ENCODE measurements at places on chromosomes 16 and 17.

GRCh38 chr17:80704894-80705293 is 160.3 kb downstream of the RPTOR start:
- H3K36me3 ChIP-seq = no peaks in the 10 kb centered on the region
- H3K4me3 ChIP-seq = no peak overlapping the region
- H3K4me1 ChIP-seq = peaks cover 70% of the 10 kb centered on the region
- no peak for DNase-seq
- H3K27me3 ChIP-seq = no peaks in the 10 kb centered on the region

- H3K27me3 ChIP-seq = no peaks in the 10 kb centered on the region
- no peak overlapping the region for H3K4me3 ChIP-seq
- H3K4me1 ChIP-seq = no peaks in the 10 kb centered on the region
Measured at GRCh38 chr16:85126705-85127378, 14.6 kb upstream of the CIBAR2 start.

- no peak overlapping the region for H3K4me3 ChIP-seq
- no peak overlapping the region for H3K27ac ChIP-seq
Measured at GRCh38 chr17:31415004-31415454, 23.6 kb downstream of the RAB11FIP4 start.

GRCh38 chr16:10870137-10870776 is 6.7 kb upstream of the CIITA start:
- H3K27me3 ChIP-seq = no peaks in the 10 kb centered on the region
- no peaks in the 10 kb centered on the region for H3K36me3 ChIP-seq
- H3K27ac ChIP-seq = no peak overlapping the region
- H3K4me1 ChIP-seq = peaks cover 30% of the 10 kb centered on the region

DNA sequence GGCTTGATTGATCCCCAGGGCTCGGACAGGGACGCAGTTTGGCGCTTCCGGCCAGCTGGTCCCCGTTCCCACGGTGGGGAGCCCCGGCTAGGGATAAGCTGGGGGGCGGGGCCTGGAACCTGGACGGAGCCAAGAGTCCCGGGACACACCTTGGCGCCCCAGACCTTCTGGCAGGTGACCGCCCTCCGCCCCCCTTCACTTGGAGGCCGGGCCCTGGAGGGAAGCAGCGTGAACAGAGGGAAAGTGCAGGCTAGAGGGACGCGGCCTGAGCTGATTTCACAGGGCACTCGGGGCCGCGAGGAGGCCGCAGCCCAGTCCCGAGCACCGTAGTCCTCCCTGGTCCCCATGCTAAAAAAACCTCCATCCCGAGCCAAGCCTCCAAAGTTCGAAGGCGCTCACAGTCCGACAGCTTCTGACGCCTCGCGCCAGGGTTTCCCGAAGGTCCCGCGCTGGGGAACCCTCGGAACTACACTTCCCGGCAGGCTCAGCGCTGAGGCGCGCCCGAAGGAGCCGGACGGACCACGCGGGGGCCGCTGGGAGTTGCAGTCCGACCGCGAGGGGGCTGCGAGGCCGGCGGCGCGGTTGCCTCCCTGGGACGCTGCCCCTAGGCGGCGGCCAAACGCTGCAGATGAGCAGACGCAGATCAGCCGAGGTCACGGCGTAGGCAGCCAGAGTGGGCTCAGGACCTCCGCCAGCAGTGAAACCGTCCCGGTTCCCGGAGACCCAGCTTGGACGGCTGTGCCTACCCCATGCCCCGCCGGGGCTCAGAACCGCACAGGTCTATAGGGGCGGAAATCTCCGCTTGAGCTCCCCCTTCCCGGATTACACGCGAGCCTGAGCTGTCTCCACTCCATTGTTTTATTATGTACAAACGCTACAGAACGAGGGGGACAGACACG is at the start of gene TBX6:
TSS of gene TBX6 (minus strand) at position 451 of the 899 bp plus-strand sequence. CDS start 731 bp downstream, outside the sequence.
- no peaks in the 10 kb centered on the region for H3K27me3 ChIP-seq
- H3K36me3 ChIP-seq = peaks cover 13% of the 10 kb centered on the region
- DNase-seq = peak; percentile 93
- peaks cover 60% of the 10 kb centered on the region for H3K4me1 ChIP-seq

- no peak overlapping the region for H3K4me3 ChIP-seq
- no peak overlapping the region for H3K27ac ChIP-seq
- no peak for DNase-seq
- H3K36me3 ChIP-seq = no peaks in the 10 kb centered on the region
Measured at GRCh38 chr17:69451416-69452394, 37.2 kb downstream of the MAP2K6 start.

GRCh38 chr16:67361038-67361437 is 32.3 kb downstream of the TPPP3 start:
- no peak for DNase-seq
- no peak overlapping the region for H3K27ac ChIP-seq
- H3K4me1 ChIP-seq = peaks cover 8% of the 10 kb centered on the region
- H3K4me3 ChIP-seq = no peak overlapping the region
- H3K36me3 ChIP-seq = no peaks in the 10 kb centered on the region

DNA sequence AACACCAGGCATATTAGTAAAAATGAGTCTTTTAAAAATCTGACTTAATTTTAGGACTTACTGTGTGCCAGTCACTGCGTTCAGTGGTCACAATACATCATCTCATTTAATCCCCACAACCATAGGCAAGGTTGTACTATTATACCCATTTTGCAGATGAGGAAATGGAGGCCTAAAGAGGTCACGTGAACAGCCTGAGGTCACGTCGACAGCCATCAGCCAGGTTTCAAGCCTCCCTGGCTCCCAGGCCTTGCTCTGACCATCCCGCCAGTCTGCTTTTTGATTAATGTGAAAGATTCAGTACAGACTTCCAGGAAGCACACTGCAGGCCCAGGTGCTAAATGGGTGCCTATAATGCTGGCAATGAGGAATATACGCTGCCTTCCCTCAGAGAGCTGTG is 86.3 kb upstream of the TOX3 start:
- H3K4me3 ChIP-seq = no peak overlapping the region
- H3K4me1 ChIP-seq = no peaks in the 10 kb centered on the region
- no peak for DNase-seq

- H3K4me3 ChIP-seq = no peak overlapping the region
- H3K27ac ChIP-seq = no peak overlapping the region
- DNase-seq = no peak
- H3K4me1 ChIP-seq = no peaks in the 10 kb centered on the region
- no peaks in the 10 kb centered on the region for H3K27me3 ChIP-seq
Measured at GRCh38 chr16:55043499-55043898, 112.8 kb downstream of the IRX5 start.

GRCh38 chr17:58818654-58819053 is 63.0 kb downstream of the PPM1E start:
- no peak for DNase-seq
- no peaks in the 10 kb centered on the region for H3K27me3 ChIP-seq
- H3K4me1 ChIP-seq = no peaks in the 10 kb centered on the region
- no peaks in the 10 kb centered on the region for H3K36me3 ChIP-seq
- no peak overlapping the region for H3K27ac ChIP-seq

GRCh38 chr17:82229698-82230608 is 1.1 kb downstream of the SLC16A3 start:
- peaks cover 39% of the 10 kb centered on the region for H3K4me1 ChIP-seq
- no peaks in the 10 kb centered on the region for H3K36me3 ChIP-seq
- H3K4me3 ChIP-seq = no peak overlapping the region
- DNase-seq = no peak
- H3K27ac ChIP-seq = peak overlapping the region; percentile 46

GRCh38 chr16:28140788-28141618 is 70.8 kb downstream of the XPO6 start:
- peaks cover 12% of the 10 kb centered on the region for H3K36me3 ChIP-seq
- peak; percentile 96 for DNase-seq
- H3K4me3 ChIP-seq = peak overlapping the region; percentile 19

- no peaks in the 10 kb centered on the region for H3K27me3 ChIP-seq
- DNase-seq = no peak
- H3K4me3 ChIP-seq = peak overlapping the region; percentile 96
- H3K27ac ChIP-seq = peak overlapping the region; percentile 89
Measured at GRCh38 chr16:31179219-31179746, 656 bp upstream of the FUS start.

DNA sequence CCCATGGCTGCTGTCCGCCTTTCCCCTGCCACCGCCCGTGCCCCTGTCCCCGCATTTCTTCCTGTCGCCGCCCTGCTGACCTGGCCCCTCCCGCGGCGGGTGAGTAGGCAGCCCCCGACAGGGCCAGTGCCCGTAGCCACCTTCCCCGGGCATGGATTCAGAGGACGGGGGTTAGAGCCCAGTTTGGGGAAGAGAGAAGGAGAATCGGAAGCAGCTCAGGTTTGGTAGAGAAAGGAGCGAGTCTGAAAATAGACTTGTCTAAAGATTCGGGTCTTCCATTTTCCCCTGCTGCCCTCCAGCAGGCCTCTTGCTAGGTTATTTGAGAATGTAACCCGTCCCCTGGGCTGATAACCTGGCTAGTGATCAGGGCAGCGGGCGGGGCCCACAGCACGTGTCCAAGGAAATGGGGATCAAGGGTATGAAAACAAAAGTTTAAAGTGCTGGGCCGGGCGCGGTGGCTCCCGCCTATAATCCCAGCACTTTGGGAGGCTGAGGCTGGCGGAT is 7.9 kb upstream of the CLDN9 start:
- no peak for DNase-seq
- H3K4me1 ChIP-seq = peaks cover 27% of the 10 kb centered on the region
- no peaks in the 10 kb centered on the region for H3K27me3 ChIP-seq

DNA sequence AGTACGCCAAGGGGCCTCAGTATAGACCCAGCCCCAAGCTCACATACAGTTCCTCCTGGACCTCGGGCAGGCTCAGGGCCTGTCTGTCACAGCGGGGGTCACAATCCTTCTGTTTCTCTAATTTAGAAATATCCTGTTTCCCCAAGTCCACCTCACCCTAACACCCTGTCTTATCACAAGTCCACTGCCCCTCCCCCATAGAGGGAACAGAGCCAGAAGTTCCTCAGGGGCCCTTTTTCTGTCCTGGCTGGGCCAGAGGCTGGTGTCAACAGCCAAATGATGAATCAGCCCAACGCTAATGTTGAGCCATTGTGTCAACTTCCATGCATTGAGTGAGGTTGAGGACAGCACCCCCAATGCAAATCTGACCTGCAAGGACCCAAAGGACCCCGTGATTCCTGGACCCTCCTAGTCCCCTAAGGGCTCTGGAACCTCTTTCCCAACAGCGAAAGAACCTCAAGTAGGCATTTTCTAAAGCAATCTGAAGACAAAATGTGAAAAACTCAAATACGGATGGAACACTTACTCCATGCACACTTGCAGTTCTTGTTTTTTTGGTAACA is 58.6 kb downstream of the PECAM1 start:
- H3K27ac ChIP-seq = no peak overlapping the region

GRCh38 chr17:50858486-50859225 is 7.5 kb downstream of the TOB1 start:
- no peak overlapping the region for H3K27ac ChIP-seq
- no peaks in the 10 kb centered on the region for H3K27me3 ChIP-seq
- no peak for DNase-seq
- H3K4me1 ChIP-seq = peaks cover 26% of the 10 kb centered on the region
- H3K36me3 ChIP-seq = peaks cover 11% of the 10 kb centered on the region

DNA sequence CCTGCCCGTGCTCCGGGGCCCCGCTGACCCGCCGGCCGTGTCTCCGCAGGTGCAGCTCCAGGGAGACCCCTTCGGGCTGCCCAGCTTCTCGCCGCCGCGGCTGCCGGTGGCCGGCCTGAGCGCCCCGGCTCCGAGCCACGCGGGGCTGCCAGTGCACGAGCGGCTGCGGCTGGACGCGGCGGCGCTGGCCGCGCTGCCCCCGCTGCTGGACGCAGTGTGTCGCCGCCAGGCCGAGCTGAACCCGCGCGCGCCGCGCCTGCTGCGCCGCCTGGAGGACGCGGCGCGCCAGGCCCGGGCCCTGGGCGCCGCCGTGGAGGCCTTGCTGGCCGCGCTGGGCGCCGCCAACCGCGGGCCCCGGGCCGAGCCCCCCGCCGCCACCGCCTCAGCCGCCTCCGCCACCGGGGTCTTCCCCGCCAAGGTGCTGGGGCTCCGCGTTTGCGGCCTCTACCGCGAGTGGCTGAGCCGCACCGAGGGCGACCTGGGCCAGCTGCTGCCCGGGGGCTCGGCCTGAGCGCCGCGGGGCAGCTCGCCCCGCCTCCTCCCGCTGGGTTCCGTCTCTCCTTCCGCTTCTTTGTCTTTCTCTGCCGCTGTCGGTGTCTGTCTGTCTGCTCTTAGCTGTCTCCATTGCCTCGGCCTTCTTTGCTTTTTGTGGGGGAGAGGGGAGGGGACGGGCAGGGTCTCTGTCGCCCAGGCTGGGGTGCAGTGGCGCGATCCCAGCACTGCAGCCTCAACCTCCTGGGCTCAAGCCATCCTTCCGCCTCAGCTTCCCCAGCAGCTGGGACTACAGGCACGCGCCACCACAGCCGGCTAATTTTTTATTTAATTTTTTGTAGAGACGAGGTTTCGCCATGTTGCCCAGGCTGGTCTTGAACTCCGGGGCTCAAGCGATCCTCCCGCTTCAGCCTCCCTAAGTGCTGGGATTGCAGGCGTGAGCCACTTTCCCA is 5.9 kb downstream of the CTF1 start:
- H3K27me3 ChIP-seq = no peaks in the 10 kb centered on the region
- peak overlapping the region; percentile 70 for H3K27ac ChIP-seq
- H3K4me1 ChIP-seq = peaks cover 41% of the 10 kb centered on the region
- H3K4me3 ChIP-seq = peak overlapping the region; percentile 68
- peak; percentile 58 for DNase-seq

- H3K4me3 ChIP-seq = no peak overlapping the region
- H3K4me1 ChIP-seq = peaks cover 8% of the 10 kb centered on the region
- no peaks in the 10 kb centered on the region for H3K27me3 ChIP-seq
- H3K27ac ChIP-seq = no peak overlapping the region
Measured at GRCh38 chr16:14280541-14280940, 209.4 kb downstream of the MRTFB start.

- no peaks in the 10 kb centered on the region for H3K4me1 ChIP-seq
- no peak overlapping the region for H3K27ac ChIP-seq
- H3K4me3 ChIP-seq = no peak overlapping the region
- H3K36me3 ChIP-seq = no peaks in the 10 kb centered on the region
Measured at GRCh38 chr16:81210807-81211206, 27.7 kb upstream of the BCO1 start.

DNA sequence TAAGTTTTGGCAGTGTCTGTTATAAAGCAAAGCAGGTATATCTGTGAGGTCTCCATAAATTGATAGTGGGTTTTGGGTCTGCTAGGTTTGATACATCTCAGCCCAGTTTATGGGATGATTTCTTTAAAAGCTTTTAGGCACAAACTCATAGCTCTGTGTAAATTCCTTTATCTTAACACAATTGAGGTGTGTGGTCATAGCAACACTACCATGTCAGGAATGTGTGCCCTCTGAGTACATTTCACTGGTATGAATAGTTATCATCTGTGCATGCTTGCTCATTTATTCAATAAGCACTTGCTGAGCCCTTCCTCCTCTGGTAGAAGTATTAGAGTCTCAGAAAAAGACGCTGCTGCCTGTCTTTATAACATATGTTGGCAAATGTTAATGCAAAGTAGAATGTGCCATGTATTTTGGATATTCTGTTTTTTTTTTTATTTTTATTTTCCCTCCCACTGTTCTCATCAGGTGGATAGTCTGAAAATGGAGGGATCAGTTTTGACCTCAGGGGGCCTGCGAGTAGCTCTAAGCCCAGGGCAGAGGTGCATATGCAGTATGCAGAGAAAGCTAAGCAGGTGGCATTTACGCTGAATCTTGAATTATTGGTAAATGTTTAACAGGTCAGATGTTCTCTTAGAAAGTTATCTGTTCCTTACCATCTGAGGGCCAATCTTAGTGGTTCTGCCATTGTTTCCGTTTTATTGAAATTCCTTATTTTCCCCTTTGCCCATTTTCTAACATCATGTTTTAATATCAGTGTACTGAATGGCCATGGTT is 90.7 kb downstream of the WNT3 start:
- H3K27ac ChIP-seq = no peak overlapping the region
- DNase-seq = no peak
- no peak overlapping the region for H3K4me3 ChIP-seq

All from CD4-positive, alpha-beta memory T cell (primary cell).